AG09309 (cell line): ENCODE measurements at places on chromosomes 13 and 19.

DNA sequence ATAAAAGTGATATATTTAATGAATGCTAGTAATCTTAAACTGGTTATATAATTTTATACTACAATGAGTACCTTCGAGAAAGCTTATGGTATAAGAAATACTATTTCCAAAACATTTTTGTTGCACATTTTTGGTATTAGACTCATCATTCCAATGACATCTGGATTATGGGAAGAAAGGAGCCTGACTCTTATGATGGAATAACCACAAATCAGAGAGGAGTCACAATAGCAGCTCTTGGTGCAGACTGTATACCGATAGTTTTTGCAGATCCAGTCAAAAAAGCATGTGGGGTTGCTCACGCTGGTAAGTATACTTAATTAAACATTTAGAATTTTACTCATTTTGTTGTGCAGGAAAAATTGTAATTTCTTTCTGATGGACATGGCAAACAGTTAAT lies 3.9 kb downstream of the LACC1 start:
- DNase-seq, result no peak

GRCh38 chr19:49889687-49890348 lies 6.9 kb downstream of the IL4I1 start:
- no peak for DNase-seq

GRCh38 chr13:32175307-32175706 lies 139.9 kb downstream of the ZAR1L start:
- DNase-seq, result no peak

GRCh38 chr13:30021611-30022010 lies 171.2 kb upstream of the UBL3 start:
- no peak for DNase-seq

DNA sequence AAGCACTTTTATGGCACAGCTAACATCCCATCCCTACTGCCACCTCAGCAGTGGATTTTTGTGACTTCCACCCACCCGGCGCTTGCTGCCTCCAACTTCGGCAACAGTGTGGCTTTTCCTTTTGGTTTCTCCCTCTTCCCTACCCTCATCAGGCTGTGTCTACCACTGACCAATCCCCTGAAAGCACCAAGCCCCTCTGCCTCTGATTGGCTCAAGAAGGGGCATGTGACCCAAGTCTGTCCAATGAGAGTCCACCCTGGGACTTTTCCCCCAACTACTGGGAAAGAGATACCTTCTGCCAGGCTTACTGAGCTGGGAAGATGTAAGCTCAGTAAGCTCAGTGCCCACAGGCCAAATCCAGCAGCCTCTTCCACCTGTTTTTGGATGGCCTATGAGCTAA lies 5.8 kb downstream of the SMIM7 start:
- DNase-seq, result no peak

- DNase-seq, result no peak
These were observed 140.7 kb downstream of the KCTD12 start for GRCh38 chr13:76745261-76746200.

GRCh38 chr13:102688306-102688973 lies 6.4 kb downstream of the METTL21C start:
- no peak for DNase-seq
